Hepatic stellate cell (primary cell): ENCODE measurements at places on chromosomes 2 and 18.

DNA sequence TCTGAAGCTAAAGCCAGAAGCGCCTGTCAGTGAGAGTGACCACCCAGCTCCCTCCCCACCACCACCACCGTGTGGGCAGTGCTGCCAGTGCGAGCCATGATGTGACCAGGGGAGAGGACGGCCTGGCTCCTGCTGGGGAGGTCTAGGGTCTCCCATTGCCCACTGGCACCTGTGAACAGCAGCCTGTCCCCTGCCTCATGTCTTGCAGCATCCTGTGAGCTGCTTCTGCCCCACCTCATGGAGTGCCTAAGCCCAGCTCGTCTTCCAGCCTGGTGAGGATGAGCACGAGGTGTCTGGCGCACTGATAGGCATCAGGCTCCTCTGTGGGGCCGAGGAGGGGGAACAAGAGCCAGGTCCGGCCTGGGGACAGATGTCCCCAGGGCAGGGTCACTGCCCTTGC lies 61.4 kb downstream of the FAM168B start:
- DNase-seq: no peak

DNA sequence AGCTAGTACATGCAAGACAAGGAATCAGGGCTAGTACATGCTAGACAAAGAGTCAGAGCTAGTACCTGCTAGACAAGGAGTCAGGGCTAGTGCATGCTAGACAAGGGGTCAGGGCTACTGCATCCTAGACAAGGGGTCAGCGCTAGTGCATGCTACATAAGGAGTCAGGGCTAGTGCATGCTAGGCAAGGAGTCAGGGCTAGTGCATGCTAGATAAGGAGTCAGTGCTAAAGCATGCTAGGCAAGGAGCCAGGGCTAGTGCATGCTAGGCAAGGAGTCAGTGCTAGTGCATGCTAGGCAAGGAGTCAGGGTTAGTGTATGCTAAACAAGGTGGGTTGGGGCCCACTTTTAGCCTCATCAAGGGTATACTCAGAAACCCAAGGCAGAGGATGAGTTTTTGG lies 90.1 kb upstream of the FAM136A start:
- no peak for DNase-seq

- DNase-seq: no peak
Observed at GRCh38 chr18:76209597-76209996, 285.4 kb downstream of the ZNF516 start.

- DNase-seq: no peak
Observed at GRCh38 chr18:8056723-8057122, 489.6 kb downstream of the PTPRM start.

- DNase-seq: no peak
Observed at GRCh38 chr2:38581193-38582147, 21.3 kb downstream of the HNRNPLL start.

DNA sequence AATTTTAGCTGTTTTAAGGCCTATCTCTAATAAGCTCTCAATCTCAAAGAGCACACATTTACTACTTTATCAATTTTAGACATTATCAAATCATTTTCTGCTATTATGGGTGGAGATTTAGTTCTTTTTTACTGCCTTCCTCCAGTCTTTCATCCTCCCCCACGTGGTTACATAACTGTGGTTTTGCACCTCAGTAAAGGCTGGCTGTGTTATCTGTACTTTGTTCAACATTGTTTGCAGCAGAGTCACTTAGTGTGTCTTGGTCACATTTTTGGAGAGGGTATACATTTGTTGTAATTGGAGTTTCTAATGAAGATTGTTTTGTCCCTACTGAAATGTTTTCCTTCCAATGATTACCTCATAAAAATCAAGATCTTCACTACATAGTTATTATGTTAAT lies 549.6 kb upstream of the CELF4 start:
- DNase-seq: no peak

DNA sequence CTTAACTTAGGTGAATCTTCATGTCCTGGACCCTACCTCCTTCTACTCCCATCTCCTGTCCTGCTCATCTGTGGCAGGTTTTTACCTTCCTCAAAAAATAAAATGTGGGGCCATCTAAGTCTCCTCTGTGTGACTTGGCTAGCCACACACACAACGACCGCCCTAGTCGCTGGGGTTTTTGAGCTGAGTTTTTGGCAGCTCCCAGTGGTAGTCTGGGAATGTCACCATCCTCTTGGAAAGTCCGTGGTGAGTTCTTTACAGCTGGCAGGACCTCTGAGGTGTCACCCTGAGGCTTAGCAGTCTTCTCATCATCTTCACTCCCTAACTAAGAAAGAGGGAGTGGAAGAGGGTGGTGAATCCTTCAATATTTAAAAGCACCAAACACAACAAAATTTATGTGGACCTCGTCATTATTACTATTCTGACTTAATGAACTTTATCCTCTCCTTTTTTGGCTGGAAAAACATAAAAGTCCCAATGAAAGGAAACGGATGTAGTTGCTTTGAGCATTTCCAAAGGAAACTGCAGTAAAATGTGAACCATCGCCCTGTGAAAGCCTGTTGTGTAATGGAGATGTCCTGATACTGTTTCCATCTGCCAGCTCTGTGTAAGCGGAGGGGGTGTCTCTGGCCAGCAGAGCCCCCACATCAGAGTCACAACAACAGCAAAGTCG lies 78.6 kb downstream of the VAPA start:
- no peak for DNase-seq

DNA sequence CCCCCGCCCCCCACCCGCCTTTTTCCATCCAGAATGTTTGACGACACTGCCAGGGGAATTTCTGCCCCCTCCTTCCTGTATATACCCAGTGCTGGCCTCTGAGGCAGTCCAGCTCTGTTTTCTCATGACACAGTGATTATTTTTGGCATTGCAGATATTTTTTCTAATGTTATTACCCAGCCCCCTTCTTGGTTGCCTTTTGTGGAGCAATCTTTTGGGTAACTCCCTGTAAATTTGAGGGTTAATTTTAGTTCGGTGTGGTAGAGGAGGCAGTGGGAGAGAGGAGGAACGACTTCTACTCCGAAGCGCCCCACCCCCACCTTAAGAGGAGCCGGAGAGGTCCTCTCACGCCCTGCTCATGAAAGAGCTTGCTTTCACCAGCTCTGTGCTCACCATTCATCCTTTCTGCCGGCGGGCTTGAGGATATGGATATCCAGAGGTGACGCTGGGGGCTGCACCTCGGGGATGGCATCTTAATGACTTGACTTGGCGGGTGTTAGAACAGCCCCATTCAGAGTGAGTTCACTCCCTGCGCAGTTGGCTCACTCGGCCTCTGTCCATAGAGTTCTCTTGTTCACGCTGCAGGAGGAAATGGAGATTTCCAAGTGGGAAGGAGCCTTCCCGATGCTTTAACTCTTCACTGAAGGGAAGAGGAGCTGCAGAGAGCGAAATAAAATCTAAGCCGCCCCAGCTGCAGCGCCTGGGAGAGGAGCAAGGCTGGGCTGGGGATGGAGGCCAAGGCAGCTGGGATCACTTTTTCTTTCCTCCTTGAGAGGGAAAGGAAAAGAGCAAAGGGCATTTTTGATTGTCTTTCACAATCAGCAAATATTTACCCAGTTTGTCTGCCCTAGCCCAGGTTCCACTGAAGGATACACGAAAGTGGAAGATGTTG lies 38.4 kb downstream of the EPAS1 start:
- DNase-seq: peak; percentile 67

GRCh38 chr2:120791243-120791961 lies 55.7 kb downstream of the GLI2 start:
- no peak for DNase-seq

DNA sequence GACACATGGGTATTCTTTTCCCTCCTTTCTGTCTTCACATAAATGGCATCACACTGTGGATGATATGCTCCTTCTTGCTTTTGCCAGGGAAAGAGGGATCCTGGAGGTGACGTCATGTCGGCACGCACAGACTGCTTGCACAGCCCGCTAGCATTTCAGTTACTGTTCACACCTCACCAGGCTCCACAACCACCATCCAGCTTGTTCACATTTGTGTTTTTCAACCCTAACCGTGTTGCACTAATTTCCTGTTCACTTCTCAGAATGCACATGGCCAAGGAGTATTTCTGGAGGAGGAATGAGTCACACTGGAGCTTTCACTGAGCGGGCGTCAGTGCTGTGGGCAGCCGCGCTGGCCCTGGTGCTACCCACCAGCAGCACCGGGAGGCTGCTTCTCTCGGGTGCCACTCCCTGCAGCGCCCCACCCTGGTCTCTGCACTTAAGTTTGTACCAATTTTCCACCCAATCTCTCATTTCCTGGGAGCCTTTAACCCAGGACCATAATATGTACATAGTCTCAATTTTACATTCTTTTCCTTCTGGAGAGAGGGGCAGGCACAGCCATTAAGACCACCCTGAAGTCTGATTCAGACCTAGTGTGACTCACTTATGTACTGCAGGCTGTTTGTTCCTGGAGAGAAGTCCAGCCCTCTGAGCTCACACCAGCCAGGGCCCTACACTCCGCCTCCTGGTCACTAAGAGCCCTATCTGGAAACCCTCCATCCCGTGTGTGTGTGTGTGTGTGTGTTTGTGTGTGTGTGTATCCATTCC lies 65.1 kb downstream of the MBP start:
- peak; percentile 69 for DNase-seq

DNA sequence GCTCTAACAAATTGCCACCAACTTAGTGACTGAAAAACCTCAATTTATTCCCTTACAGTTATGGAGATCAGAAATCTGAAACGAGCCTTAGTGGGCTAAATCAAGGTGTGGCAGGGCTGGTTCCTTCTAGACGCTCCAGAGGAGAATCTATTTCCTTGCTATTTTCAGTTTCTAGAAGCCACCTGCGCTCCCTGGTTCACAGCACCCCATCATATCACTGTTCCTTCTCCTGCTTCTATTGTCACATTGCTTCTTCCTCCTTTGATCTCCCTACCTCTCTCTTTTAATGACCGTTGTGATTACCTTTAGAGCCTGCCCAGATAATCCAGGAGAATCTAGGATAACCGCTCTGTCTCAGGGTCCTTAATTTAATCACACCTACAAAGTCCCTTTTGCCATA lies 596.6 kb downstream of the PLCL1 start:
- no peak for DNase-seq

- DNase-seq: peak; percentile 19
Observed at GRCh38 chr18:623761-624620, 27.2 kb downstream of the CLUL1 start.

- peak; percentile 60 for DNase-seq
Observed at GRCh38 chr2:47088371-47089082, 66.6 kb downstream of the STPG4 start.

DNA sequence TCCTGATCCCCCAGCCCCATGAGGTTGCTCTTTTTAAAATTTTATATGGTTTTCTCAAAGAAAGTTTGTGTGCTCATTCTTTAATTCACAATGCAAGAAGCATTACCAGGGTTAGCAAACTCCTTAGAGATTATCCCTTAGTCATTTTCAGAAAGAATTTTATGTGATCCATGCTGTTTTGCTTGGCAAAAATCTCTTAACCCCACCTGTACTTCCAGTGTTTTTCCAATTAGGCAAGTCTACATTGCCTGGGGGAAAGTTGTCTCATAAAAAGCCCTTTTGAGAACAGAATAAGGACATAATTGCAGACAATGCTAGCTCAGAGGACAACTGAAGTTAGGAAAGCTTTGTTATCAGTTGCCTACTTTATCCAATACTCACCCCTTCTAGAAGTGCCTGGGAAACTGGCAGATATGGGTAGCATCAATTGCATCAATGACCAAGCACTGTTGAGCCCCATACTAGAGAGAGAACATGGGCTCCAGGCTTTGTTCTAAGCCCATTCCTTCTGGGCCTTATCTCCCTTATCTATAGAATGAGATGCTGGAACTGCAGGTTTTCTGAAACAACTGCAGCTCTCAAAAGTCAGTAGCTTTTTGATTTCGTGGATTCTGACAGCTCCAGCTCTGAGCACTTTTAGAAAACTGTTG lies 265.9 kb upstream of the SPHKAP start:
- DNase-seq: no peak

GRCh38 chr2:152046940-152047339 lies 51.9 kb downstream of the CACNB4 start:
- no peak for DNase-seq

DNA sequence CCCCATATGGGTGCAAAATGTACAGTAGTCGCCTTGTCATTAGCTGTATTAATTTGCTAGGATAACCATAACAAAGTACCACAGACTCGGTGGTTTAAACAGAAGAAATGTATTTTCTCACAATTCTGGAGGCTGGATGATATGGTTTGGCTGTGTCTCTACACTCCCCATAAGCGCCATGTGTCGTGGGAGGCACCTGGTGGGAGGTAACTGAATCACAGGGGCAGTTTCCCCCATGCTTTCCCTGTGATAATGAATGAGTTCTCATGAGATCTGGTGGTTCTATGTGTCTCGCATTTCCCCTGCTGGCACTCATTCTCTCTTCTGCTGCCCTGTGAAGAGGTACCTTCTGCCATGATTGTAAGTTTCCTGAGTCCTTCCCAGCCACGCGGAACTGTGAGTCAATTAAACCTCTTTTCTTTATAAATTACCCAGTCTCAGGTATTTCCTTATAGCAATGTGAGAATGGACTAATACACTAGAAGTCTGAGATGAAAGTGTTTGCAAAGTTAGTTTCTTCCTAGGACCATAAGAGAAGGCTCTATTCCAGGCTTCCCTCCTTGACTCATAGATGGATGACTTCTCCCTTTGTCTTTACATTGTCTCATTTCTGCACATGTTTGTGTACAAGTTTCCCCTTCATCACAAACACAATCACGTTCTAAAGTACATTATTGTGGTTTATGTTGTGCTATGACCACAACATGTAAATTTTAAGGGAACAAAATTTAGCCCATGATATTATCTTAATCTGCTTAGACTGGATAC lies 1442.6 kb downstream of the SUCLG1 start:
- DNase-seq: no peak

DNA sequence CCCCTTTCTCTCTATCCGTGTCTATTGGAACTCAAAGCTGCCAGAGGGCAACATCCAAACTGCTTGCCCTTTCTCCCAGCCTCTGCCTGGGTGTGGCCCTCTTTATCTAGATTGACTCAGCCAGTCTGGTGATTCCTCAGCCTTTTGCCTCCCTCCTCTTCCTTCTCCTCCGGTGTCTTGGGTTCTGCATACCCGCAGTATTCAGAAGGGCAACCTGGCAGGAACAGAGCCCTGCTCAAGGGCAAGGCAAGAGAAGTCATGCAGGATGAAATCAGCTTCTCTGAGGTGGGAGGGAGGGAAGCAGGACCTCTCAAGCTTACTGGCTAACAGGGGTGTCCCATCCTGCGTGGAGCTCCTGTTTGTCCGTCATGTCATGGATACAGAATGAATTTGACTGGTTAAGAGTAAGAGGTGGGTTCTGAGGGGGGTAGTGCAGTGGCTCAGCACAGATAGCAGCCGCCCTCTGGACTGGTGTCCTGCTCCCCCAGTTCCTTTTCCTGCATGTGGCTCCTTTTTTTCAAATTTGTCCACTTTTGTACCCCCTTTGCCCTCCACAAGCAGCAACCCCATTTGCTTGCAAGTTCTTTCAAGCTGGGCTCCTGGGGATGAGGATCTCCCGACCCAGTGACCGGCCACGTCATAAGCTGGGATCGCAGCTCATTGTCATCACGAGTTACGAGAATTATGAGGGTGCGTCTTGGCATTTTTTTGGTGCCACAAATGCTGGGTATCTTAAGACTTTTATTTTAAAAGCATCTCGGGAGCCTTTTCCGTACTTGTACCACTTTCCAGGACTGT lies 154.1 kb downstream of the FHOD3 start:
- no peak for DNase-seq
